ENCODE measurements at places on chromosomes 12 and 14. TPM values are rescaled to one million over a fixed set of nuclear protein-coding genes. Genes with fewer than 3 reads are reported as not detected.
A peak's percentile ranks its signal among the peaks of the same experiment; 100 is the strongest.

PLEKHG7 gene
- total RNA-seq = not detected

RERGL gene
- total RNA-seq = not detected

SERPINA3 gene
- not detected for total RNA-seq

DNA sequence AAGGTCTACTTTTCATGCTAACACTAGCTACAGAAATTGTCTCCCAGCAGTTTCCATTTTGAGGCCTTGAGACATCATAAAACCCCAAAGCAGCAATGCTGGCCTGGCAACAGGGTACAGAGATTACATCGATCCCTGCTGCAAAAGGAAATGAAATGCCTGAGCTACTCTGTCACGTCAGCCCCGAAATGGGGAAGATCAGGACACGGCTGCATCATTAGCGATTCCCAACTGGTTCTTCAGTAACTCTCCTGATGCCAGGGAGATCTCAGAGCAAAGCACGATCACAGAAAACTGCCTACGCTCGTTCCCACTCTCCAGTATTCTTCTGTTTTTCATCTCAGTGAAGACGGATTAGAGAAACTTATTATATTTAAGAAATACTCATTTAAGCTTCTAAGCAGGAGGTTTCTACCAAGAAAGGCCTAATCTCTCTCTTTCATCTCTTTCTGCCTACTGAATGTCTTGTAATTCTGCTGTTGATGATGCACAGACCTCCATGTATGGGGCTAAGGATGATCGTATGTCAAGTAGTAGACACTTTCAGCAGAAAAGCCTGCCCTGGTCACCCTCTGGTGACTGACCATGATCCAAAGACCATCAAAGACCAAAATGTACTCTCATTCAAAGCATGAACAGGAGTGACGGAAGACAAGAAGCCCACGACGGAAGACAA is 168.5 kb downstream of the RIMBP2 start:
- no peak for DNase-seq

DNA sequence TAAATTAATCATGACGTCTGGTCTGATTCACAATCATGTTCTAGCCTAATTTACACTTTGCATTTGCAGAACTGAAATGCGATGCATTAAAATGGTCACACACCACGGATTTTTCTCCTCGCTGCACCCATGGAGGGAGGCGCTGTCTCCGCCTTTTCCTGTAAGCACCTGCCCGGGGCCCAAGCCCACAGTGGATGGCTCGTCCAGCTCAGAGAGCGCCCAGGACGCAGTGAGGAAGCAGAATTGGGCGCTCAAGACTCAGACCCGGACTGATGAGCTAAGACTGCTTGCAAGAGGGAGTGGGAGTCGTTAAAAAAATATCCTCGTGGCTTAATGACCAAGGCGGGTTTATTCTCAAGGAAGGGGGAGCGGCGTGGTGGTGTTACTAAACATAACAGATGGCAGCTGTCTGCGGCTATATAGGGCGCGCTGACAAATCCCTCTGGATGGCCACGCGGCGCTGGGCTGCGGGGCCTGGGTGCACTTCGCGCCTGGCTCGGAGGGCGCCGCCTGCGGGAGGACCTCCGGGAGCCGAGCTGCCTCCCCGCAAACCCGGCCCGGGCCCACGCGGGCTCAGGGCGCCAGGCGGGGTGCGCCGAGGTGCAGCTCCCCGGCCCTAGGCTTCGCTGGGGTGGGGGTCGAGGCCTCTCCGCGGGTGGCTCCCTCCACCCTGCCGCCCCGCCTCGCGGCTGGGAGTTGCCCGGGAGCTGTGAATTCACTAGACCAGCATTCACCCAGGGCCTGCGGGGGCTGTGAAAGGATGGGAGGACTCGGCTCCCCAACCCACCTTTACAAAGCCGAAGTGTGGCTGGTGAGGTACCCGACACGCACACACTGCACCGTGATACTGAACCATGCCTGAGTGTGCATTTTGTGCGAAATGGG is 78.7 kb downstream of the PPM1A start:
- peak; percentile 41 for DNase-seq

- DNase-seq = peak; percentile 42
These were observed 12.2 kb upstream of the ITPR2 start for GRCh38 chr12:26845057-26845666.

DNA sequence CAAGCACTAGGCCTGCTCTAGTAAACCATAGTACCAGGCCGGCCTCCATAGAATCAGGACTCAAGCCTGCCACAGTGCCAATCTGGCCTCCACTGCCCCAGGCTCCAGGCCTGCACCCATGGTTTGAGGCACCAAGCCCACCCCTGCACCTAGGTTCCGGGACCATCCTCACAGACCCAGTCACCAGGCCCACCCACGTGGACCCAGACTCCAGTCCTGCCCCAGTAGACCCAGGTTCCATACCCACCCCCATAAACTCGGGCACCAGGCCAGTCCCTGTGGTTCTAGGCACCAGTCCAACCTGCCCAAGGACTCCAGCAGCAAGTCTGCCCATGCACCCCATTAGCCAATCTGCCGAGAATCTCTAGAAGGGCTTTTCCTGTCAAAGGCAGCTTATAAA is 501.8 kb upstream of the TMPO start:
- DNase-seq = no peak

GRCh38 chr12:120761519-120761934 is 35.9 kb downstream of the ACADS start:
- no peak for DNase-seq

DNA sequence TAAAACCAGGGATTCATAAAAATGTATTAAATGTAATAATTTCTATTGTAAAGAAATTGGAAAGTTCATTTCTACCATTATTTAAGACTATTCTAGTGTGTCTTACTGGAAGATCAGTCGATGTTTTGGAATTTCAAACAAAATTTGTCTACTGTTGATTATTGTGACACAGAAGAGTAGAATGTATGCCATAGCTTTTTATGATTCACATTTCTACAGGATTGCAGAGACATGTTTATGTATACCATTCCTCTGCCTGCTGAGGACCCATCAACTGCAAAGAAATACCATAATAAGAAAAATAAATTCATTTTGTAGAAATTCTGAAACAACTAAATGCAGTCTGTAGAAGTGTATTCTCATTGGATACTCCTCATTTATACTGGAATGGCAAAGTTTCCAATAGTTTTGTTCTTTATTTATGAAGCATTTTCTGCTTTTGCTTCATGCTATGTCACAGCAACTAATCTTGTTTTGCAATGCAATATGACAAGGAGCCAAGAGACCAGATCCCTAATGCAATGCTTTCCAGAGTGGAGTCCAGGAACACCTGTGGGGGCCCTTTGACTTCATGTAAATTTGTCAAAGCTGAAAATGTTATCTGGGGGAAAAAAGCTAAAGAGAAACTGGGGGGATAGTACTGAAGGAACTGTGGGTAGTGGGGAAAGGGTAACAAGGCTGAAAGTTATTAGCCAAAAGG is 172.9 kb upstream of the LRIG3 start:
- DNase-seq = no peak

All from CD8-positive, alpha-beta T cell (primary cell).